ENCODE measurements at places on chromosomes 5 and 9.

DNA sequence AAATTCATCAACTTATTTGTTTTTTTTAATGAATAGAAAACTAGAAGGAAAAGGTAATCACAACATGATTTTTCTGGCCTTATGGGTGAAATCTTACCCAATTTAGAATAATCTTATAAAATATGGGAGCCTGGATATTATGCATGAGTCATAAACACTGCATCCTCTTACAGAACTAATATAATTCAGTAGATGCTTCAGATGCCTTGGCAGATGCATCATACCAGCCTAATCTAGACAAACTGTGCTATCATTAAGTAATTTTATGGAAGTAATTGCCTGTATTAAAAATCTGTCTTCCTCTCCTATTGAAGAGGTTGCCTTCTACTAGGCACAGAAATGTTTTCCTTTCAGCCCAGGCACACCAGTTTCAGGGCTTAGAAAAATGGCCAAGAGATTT lies 2384.6 kb upstream of the WWC1 start:
- DNase-seq: no peak

GRCh38 chr5:78008356-78008967 lies 232.3 kb upstream of the TBCA start:
- no peak for DNase-seq

DNA sequence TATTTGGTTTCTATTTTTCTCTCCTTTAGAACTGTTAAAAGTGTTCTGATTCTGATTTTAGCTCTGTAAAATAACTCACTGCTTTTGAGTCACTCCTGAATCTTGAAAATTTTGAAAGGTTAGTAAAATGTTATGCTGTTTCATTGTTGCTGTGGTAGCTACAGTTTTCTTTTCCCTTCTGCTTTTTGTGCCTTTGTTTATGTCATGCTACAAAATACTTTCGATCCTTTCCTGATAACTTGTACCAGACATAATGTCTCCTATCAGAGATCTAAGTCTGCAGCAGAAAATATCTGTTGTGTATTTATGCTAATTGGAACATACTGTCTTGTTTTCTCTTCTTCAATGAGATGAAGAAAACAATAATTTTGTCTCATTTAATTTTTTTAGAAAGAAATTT lies 26.9 kb upstream of the CEP120 start:
- DNase-seq: no peak

- no peak for DNase-seq
Observed at GRCh38 chr9:112059145-112059965, 115.7 kb downstream of the SUSD1 start.

DNA sequence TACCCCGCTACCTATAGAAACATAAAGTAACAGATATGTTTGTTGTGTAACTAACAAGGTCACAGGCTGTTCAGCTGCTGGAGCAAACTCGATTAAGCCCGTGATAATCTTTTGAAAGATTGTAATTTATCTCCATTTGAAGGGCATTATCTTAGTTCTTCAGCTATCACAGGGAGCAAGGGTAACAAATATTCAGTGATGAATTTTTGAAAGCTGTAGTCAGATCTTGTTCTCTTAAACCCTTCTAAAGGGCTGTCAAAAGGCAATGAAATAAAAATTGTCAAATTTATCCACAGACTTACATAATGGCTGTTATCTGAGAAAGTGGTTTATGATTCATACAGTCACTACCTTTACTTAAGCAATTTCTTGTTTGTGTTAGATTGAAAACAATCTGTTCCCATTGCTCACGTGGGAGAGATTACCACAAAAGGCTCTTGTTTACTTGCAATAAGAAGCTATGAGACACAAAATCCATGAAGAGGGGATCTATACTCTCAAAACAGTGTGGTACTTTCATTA lies 78.3 kb upstream of the ZNF608 start:
- DNase-seq: no peak

- peak; percentile 99 for DNase-seq
Observed at GRCh38 chr9:34458013-34458958, at the start of the genes DNAI1 and FAM219A. Gene DNAI1, plus strand, starts transcription at chr9:34458805. Its CDS starts 201 bp downstream, at chr9:34459006. Gene FAM219A, minus strand, starts transcription at chr9:34458570. Its CDS starts 307 bp downstream, at chr9:34458263.

- DNase-seq: no peak
Observed at GRCh38 chr5:150626853-150627276, 13.6 kb upstream of the SYNPO start.

GRCh38 chr9:28365020-28365640 lies 791.8 kb upstream of the C9orf72 start:
- DNase-seq: peak; percentile 68

DNA sequence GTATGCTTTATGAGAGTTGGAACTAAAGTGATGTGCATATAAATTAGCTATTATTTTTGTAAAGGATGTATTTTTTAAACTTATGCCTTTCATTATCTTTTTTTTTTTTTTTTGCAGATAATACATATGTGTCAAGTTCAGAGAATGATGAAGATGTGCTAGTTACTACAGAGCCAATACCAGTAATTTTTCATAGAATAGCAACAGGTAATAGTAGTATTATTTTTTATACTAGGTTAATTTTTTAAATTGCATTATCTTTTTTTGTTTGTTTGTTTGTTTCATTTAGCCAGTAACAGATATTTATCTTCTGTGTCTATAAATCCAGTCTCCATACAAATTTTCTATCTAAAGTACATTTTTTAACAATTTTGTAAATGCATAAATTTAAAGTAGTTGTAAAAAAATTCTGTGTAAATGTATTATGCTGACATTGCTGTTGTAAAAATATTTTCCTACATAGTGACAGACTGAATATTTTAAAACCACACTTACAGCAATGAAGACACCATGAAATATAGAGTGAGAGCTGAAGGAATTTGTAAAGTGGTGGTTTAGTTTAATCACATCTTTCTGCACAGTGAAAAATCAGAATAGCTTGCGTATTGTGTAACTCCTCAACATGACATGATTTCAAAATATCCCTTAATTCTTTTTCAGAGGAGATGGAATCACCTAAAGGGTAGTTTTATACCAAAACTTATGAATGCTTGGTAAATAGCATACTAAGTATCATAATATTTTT lies 93.3 kb downstream of the PARP8 start:
- no peak for DNase-seq

GRCh38 chr9:36985769-36986467 lies 48.1 kb downstream of the PAX5 start:
- DNase-seq: no peak

DNA sequence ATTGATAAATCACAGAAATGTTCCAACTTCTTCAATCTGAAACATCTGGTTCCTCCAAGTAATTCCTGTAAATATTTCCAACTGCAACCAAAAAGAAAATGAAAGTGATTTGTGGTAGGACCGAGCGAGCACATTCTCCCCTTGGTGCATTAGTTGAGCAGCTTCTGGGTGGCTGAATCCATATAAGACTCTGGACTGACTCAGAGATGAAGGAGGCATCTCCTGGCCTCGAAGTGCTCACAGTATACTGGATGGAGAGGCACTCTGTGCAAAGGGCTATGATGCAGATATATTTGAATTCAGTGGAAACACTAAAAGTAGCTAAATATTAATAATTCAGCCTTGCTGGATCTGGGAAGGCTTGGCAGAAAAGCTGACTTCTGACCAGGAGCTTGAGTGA lies 265.0 kb downstream of the MARCHF11 start:
- no peak for DNase-seq

GRCh38 chr9:79884546-79884945 lies 312.8 kb downstream of the TLE4 start:
- DNase-seq: no peak

- DNase-seq: no peak
Observed at GRCh38 chr5:113245427-113246225, 189.2 kb downstream of the TSSK1B start.

DNA sequence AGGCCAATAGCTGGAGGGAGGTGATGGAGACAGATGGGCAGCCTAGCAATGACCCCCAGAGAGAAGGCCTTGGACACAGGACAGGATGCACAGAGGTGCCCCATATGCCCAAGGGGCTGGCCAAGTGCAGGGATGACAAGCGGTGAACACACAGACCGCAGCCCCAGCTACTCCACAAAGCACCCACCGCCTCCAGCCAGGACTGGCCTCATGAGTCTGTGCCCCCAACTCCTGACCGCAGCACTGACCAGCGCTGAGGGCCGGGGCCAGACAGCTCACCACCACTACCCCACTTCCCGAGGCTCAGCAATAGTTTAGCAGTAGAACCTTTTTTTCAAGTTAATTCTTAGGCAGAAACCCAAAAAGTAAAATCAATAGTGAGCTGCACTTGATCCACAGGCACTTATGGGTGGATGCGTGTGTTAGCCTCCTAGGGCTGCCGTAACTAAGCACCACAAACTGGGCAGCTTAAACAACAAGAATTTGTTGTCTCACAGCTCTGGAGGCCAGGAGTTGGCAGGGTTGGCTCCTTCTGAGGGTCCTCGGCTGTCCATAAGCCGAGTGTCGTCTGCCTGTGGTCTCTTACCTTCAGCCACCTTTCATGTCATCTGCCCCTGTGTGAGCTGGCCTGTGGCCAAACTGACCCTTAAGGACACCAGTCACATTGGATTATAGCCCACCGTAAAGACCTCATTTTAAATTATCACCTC lies 14.1 kb downstream of the ROR2 start:
- DNase-seq: peak; percentile 47

- DNase-seq: no peak
Observed at GRCh38 chr5:114243281-114243971, 118.4 kb upstream of the KCNN2 start.

GRCh38 chr5:18652404-18653215 lies 1018.4 kb downstream of the TAF11L14 start:
- DNase-seq: no peak

- peak; percentile 95 for DNase-seq
Observed at GRCh38 chr5:95178046-95178651, 106.7 kb downstream of the MCTP1 start.

DNA sequence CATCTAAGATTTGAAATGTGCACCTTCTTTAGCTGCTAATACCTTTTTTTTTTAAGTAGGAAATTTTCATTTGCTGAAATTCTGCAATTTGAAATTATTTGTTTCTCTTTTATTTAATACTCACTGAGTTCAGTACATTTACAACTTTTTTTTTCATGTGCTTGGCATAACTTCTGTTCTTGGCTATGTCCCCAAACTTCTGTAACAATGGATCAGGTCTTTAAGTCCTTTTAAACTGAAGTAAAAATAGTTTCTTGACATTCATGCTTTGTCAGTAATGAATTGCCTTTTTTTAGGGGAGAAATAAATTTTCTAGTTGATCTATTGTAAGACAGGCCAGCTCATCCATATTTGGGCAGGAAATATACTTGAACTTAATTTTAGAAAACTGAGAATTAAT lies 41.5 kb downstream of the EDIL3 start:
- no peak for DNase-seq

DNA sequence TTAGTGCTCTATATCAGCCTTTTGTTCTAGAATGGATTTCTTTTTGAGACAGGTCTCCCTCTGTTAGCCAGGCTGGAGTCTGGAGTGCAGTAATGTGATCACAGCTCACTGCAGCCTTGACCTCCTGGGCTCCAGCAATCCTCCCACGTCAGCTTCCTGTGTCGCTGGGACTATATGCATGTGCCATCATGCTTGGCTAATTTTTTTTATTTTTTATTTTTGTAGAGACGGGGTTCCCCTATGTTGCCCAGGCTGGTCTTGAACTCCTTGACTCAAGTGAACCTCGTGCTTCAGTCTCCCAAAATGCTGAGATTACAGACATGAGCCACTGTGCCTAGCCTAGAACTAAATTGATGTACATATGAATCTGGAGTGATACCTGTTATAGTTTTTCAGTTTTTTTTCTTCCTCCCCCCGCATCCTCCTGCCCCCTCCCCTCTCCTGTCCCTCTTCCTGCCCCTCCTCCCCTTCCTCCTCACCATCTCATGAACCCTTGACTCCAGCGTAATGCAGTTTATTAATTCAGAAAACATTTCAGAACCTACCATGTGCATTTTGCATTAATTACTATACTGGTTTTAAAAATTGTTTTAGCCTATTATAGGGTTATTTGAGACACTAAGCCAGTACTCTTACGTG lies 37.4 kb upstream of the TNFAIP8 start:
- peak; percentile 20 for DNase-seq

GRCh38 chr5:39267186-39267585 lies 47.8 kb upstream of the FYB1 start:
- DNase-seq: no peak

DNA sequence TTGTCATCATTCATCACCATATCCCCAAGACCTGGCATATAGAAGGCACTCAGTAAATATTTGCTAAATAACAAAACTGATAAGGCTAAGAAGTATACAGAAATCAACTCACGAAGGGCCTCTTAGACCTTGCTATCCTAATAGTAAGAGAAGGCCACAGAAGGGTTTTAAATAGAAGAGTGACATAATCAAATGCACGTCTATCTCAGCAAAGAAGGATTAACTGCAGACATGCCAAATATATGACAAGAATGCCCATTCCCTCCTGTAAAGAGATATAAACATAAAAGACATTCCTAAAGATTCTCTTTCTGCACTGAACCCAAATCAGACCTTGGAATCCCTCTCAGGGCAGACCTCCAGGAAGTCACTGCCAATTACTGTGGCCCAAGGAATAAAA lies 34.1 kb downstream of the ECPAS start:
- DNase-seq: no peak

DNA sequence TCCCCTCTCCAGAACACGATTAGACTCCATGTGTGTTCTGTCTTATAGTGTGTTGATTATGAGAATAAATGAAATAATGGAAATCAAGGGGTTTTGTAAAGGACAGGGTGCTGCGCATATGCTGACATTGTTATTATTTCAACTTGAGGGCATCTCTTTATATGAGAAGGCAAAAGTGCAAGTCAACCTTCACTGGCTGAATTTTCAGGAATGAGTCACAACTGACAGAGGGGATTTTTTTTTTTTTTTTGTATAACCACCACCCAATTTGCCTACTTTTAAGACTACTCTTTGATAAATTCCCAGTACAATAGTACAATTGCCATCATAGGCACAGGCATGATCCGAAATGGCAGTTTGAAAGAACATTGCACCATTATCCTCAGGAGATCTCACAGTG lies 419.2 kb upstream of the NMUR2 start:
- no peak for DNase-seq

DNA sequence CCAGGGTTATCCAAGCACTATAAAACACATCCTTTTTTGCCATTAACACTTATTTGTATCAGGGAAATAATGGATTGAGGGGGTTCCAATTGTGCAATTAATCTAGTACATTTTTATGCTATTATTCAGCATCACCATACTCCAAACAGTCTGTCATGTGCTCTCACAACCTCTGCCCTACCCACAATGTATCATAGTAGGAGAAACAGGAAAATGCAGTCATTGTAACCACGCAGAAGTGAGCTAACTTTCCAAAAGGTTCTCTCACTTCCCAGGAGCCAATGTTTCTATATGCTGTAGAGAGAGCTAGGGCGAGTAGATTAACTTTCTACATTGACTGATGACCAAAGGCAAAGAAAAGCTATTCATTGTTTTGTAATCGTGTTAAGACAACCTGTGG lies 29.8 kb downstream of the DAB2 start:
- no peak for DNase-seq

GRCh38 chr9:111375817-111376564 lies 46.0 kb upstream of the OR2K2 start:
- no peak for DNase-seq
